Osteocyte (in vitro differentiated cells): ENCODE measurements at places on chromosomes 7 and 10.

- DNase-seq, result no peak
Measured at GRCh38 chr10:126663328-126663727, 7.2 kb downstream of the C10orf90 start.

GRCh38 chr10:45417746-45418145 lies 43.7 kb downstream of the ALOX5 start:
- no peak for DNase-seq

DNA sequence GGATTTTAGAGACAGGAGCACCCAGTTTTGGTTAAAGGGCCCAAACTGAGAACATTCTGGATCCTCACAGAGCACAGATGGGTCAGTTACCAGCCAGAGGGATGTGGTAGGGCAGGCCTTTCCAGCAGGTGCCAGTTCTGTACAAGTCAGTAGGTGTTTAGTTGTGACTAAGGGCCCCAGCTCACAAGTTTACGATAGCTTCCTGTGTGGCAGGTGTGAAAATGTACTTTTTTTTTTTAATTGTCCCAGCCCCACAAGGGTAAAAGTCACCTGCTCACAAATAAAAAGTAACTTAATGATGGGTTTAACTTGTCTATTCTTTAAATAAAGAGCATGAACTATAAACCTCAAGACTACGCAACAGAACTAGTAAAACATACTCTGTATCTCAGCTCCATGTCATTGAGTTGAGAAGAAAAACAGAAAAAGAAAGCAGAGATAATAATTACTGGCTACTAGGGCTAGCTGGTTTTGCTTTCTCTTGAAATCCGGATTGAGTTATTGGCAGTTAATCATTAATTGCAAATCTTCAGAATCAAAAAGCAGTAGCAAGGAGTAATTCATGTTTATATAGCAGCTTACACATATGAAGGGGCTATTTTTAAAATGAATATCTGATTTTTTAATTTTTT lies 15.4 kb downstream of the NFE2L3 start:
- DNase-seq, result no peak

GRCh38 chr7:152663931-152664330 lies 12.0 kb downstream of the XRCC2 start:
- no peak for DNase-seq

- DNase-seq, result no peak
Measured at GRCh38 chr7:112699725-112700513, 90.3 kb downstream of the TMEM168 start.

- DNase-seq, result no peak
Measured at GRCh38 chr7:2521952-2522591, 2.5 kb downstream of the LFNG start.

- no peak for DNase-seq
Measured at GRCh38 chr10:61834519-61834918, 67.0 kb upstream of the ARID5B start.

DNA sequence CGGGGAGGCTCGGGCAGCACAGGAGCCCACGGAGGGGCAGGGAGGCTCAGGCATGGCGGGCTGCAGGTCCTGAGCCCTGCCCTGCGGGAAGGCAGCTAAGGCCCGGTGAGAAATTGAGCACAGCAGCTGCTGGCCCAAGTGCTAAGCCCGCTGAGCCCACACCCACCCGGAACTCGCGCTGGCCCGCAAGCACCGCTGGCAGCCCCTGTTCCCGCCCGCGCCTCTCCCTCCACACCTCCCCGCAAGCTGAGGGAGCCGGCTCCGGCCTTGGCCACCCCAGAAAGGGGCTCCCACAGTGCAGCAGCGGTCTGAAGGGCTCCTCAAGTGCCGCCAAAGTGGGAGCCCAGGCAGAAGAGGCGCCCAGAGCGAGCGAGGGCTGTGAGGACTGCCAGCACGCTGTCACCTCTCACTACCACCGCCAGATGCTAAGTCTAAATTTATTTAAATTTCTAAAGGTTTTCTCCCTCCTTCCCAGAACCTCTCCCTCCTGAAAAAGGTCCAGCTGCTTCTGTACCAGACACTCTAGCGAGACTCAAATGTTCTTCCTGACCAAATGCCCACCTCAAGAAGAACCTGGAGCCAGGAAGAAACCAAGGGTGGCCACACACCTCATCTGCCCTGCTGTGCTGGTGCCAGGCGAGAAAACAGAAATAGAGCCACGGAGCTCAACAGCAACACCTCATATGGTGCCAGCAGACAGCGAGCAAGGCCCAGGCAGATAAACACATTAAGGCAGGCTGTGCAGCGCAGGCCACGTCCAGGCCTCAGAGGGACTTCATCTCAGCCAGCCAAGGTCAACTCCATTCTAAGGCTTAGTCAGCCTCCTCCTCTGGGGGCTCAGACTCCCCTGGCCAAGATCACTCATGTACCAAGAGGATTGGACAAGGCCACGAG lies 47.0 kb downstream of the KCNMA1 start:
- no peak for DNase-seq
